Ovary (tissue), 10 donors: ENCODE measurements at places on chromosomes 3 and 15. TPM values are rescaled to one million over a fixed set of nuclear protein-coding genes. Genes with fewer than 3 reads are reported as not detected.

Gene TF
- 2.0 TPM for total RNA-seq

Gene ARHGEF26
- total RNA-seq, result 9.2 TPM

Gene KCNMB2
- total RNA-seq, result 6.2 TPM

- no peak for DNase-seq
Observed at GRCh38 chr3:31947671-31948091, 33.4 kb downstream of the OSBPL10 start.

DNA sequence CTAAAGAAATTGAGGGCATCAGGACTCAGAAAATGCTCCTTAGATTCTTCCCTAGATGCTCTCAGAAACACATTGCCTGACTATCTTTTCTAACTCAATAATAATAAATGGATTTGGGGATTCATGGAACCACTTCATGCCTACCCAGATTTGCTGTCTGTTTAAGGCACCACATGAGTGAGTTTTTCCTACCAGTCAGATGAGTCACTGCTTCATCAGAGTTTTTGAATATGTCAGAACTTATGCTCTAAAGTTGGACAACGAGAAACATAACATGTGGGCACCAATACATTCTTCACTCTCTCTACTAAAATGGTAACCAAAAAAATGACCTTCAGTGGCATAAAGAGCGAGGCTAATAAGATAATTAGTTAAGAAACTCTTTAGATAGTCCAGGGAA lies 1135.1 kb downstream of the TUSC7 start:
- DNase-seq, result no peak

GRCh38 chr3:149371001-149371722 lies 6.3 kb downstream of the TM4SF1 start:
- DNase-seq, result no peak

DNA sequence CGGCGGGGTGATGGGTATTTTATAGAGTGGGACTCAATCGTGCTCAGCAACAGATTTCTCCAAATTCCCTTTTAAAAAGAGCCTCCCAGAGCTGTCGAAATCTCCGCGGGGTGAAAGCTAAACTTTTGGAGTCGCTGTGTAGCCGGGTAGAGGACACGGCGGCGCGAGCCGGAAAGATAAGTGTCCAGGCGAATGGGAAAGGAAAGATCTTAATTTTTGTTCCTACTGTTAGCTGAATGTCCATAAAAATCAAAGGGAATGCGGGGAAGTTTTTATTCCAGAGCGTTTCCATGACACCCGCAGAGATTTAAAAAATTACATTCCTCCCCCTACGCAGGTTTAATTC lies 9.1 kb downstream of the EOMES start:
- no peak for DNase-seq
